ENCODE measurements at places on chromosomes 7 and 10.

DNA sequence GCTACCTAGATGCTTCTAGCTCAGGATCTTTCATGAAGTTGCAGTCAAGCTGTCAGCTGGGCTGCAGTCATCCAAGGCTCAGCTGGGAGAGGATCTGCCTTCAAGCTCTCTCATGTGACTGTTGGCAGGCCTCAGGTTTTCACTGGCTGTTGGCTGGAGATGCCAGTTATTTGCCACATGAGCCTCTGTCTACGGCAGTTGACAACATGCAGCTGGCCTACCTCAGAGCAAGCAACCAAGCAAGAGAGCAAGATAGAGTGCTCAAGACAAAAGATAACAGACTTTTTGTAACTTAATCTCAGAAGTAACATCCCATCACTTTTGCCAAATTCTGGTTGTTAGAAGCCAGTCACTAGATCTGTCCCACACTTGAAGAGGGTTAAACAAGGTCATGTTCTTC lies 125.8 kb downstream of the TPST1 start:
- no peak for DNase-seq

DNA sequence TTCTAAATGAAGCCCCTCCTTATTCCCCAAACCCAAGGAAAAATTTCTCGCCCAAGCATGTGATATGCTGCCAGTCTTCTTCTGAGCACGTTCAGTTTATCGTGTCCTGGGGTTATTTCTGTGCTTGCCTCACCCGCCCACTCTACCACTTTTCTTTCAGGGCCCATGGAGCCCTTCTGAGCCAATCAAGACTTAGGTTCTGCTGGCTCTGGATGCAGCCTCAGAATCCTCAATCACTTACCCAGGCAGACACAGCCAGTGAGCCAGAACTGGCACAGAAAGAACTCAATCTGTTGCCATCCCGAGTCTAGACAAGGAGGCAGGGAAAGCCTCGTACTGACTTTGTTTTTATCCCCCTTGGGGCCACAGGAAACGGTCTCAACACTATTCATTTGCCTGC lies 34.2 kb upstream of the C10orf90 start:
- no peak for DNase-seq

- no peak for DNase-seq
Observed at GRCh38 chr7:127536741-127537140, 48.7 kb downstream of the GCC1 start.

DNA sequence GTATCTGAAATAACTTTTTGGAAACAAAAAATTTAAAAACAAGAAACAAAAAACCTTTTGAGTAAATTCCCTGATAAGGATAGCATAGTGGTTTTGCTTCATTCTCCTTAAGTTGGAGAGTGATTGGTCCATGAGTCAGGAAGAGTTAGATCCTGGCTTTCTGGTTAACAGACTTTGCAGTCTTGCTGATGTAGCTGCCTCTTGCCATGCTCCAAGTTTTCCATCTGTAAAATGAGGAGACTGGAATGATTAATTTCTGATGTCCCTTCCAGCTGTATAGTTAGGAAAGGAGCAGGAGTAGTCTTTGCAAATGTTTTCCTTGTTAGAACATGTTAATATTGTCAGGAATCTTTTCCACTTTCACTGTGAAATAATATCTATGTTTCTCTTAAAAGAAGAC lies 266.6 kb downstream of the DNAJB9 start:
- DNase-seq = no peak

GRCh38 chr7:1015196-1016121 lies 28.9 kb upstream of the GPR146 start:
- no peak for DNase-seq

DNA sequence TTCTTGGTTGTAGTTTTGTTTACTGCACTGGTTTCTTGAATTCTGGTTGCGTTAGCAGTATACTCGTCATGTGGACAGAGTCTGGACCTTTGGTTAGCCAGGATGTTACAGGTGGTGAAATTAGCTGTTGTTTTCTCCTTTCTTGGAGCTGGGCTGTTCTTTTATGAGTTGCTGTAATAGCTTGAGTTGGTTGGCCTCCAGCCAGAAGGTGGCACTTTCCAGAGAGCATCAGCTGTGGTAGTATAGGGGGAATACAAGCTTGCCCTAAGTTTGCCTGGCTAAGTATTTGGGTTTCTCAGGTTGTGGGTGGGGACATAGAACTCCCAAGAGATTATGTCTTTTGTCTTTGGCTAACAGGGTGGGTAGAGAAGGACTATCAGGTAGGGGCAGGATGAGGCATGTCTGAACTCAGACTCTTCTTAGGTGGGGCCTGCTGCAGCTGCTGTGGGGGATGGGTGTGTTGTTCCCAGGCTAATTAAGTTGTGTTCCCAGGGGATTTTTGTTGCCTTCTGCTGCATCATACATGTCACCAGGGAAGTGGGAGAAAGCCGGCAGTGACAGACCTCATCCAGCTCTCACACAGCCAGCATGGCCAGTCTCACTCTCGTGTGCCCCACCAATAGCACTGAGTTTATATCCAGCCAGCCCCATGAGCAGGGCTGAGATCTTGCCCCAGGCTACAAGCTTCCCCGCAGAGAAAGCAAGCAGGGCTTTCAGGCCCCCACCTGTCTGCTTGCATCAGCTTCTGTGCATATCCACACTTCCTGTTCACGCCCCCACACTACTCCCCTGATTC lies 246.7 kb upstream of the TPK1 start:
- DNase-seq = no peak

GRCh38 chr10:17001961-17002749 lies 127.5 kb downstream of the CUBN start:
- peak; percentile 58 for DNase-seq

- DNase-seq = no peak
Observed at GRCh38 chr7:91515961-91516360, 251.7 kb downstream of the FZD1 start.

- no peak for DNase-seq
Observed at GRCh38 chr10:7275761-7276440, 134.9 kb downstream of the SFMBT2 start.

GRCh38 chr10:71292624-71293445 lies 26.2 kb upstream of the SLC29A3 start:
- DNase-seq = no peak

- DNase-seq = no peak
Observed at GRCh38 chr7:149427893-149428292, 33.0 kb downstream of the ZNF777 start.

GRCh38 chr10:72337039-72337629 lies 17.6 kb downstream of the DNAJB12 start:
- no peak for DNase-seq

DNA sequence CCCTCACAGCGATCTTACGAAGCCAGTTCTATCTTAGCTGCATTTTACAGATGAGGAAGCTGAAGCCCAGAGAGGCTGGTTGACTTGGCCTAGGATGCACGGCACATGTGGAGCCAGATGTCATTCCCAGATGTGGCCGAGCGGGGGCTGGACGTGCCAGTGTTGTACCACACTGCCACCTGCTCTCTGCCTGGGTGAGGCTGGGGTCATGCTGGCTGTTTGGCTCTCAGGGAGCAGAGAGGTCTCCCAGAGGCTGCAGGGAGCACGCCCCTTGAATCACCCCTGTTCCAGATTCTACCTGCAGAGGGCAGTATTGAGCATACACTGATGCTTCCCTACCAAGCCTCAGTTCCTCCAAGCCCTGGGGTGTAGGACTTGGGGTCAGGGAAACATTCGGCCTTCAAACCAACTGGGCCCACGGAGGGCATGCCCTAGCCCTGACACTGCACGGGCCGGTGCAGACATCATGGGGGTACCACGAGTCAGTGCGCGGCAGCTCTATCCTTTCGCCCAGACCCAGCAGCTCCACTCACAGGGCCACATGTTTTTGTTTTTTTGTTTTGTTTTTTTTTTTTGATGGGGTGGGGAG lies 3.8 kb upstream of the GTF2IRD1 start:
- DNase-seq = no peak

- no peak for DNase-seq
Observed at GRCh38 chr10:119724593-119725516, 995 bp upstream of the INPP5F start.

- DNase-seq = no peak
Observed at GRCh38 chr10:15419279-15419874, 48.3 kb upstream of the FAM171A1 start.

- no peak for DNase-seq
Observed at GRCh38 chr10:11608159-11609013, 3.1 kb downstream of the USP6NL start.

- DNase-seq = peak; percentile 78
Observed at GRCh38 chr10:28676968-28677887, at the start of gene BAMBI. TSS of gene BAMBI (plus strand) at chr10:28677521. CDS start at chr10:28677898, 377 bp downstream.

- no peak for DNase-seq
Observed at GRCh38 chr10:45422866-45423659, 49.0 kb downstream of the ALOX5 start.

DNA sequence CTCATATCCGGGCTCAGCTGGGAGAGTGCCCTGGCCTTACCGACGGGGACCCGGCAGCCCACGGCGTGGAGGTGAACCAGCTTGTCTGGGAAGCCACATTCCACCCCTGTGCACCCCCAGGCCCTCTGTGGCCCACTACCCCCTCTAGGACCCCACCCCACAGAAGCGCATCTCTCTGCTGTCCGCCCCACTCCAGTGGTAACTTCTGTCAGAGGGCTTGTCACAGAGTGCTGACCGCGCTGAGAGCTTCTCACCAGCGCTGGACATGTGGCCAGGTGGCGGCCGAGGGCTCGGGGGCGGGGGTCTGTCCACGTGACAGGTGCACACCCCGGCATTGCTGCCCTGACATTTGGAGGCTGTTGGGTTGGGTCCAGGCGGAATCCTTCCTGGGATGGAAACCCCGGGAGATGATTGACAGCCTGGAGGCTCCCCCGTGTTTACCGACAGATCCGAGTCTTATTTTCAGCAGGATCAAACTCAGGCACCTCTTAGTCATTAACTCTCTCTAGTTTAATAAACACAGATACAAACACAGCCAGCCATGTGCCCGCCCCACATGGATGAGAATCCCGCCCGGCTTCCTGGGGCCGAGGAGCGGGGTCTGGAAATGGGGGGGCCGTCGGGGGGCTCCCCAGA lies 5.1 kb downstream of the ELFN1 start:
- DNase-seq = no peak

GRCh38 chr10:34186745-34187144 lies 628.4 kb downstream of the PARD3 start:
- DNase-seq = no peak

- DNase-seq = no peak
Observed at GRCh38 chr10:47047127-47047504, 135.9 kb downstream of the PTPN20 start.

DNA sequence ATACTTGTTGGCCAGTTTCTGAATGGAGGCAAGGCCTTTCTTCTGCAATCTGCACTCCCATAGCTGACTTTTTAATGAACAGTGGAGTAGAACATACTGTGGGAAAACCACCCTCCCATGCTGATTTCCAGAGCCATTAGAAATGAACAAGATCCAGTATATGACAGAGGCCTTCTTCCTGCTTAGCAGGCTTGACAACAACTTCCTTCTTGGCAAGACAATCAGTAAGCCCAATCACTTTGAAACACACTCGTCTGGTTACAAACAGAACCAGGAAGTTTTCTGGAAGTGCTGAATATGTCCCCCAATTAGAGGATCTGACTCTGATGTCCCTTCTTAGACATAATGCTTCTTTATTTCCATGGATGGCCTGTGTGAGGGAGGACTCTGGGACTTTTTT lies 103.4 kb downstream of the SAMD9 start:
- no peak for DNase-seq

DNA sequence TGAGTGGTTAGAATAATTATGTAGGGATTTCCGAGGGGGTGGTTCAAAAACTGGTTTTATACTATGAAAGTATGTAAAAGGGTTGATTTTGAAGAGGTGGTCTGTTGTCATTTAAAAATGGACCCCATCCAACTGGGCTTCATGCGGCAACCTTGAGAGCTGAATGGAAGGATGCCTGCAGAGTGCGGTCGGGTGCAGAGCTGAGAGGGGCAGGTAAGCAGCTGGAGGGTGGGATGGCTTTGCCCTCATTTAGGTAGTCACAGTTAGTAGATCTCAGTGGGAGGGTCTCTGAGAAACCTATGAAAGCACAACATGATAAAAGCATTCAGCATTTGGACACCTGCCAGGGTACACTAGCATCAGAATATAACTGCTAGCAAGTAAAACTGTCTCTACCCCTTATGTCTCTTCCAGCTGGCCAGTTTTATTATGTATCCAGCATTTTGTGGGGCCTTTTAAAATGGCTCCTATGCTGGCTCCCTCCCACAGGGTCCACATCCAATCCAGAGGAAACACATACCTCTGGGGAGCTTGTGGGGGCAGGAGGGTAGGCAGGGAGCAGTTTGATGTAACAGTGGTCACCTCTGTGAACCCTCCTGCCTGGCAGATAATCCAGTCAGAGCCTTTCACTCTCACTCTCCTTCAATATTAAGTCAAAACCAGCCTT lies 75.9 kb upstream of the MAGI2 start:
- no peak for DNase-seq

DNA sequence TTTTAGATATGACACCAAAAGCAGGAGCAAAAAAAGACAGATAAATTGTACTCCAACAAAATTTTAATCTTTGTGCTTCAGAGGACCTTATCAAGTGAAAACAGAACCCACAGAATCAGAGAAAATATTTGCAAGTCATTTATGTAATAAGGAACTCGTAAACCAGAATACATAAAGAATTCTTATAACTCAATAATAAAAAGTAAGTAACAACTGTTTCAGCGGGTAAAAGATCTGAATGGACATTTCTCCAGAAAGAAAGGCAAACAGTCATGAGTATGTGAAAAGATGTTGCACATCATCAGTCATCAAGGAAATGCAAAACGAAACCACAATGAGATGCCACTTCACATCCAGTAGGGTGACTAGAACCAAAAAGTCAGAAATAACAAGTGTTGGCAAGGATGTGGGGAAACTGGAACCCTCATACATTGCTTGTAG lies 167.7 kb upstream of the KCTD7 start:
- DNase-seq = no peak

DNA sequence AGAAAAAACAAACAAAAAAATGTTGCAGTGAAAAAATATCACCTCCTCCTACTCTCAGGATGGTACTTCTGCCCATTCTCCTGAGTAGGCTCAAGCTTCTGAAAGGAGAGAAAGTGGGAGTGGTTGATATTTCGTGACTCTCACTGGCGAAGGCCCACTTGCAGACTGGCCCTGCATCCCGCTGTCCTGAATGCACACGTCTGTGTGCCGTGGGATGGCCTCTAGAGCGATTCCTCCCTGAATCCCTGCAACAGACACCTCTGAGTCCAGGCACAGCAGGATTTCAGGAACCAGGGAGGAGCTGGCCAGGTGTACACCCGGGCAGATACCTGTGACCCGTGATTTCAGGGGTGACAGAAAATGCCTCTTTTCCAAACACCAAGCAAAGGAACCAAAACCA lies 319.2 kb downstream of the DPP6 start:
- no peak for DNase-seq

GRCh38 chr10:1662438-1663025 lies 74.8 kb downstream of the ADARB2 start:
- DNase-seq = no peak

DNA sequence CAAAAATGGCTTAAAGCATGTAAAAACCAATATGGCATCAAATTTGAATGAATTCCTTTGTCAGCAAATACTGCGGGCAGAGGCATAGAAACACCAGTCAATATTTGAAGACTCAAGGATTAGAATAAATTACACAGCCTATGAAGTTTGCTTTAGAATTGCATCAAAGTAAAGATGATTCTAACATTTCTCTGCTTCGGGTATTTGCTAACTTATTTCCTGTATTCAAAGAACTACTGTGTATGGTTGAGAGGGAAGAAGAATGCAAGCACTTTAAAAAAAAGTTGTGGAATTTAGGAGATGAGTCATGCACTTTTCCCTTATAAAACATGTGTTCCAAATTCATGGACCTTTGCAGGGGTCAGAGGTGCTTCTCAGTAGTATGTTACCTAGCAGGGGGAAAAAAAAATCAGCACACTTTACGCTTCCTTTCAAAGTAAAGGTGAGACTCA lies 90.1 kb downstream of the PIP4K2A start:
- no peak for DNase-seq

GRCh38 chr7:66928388-66928787 lies 7.4 kb downstream of the TMEM248 start:
- no peak for DNase-seq

All from T-helper 22 cell (primary cell).